ENCODE measurements at places on chromosomes 16 and 17. TPM values are rescaled to one million over a fixed set of nuclear protein-coding genes. Genes with fewer than 3 reads are reported as not detected.

- DNase-seq, result peak; percentile 1
Observed at GRCh38 chr16:24075931-24076716, 180.0 kb upstream of the CACNG3 start.

DNA sequence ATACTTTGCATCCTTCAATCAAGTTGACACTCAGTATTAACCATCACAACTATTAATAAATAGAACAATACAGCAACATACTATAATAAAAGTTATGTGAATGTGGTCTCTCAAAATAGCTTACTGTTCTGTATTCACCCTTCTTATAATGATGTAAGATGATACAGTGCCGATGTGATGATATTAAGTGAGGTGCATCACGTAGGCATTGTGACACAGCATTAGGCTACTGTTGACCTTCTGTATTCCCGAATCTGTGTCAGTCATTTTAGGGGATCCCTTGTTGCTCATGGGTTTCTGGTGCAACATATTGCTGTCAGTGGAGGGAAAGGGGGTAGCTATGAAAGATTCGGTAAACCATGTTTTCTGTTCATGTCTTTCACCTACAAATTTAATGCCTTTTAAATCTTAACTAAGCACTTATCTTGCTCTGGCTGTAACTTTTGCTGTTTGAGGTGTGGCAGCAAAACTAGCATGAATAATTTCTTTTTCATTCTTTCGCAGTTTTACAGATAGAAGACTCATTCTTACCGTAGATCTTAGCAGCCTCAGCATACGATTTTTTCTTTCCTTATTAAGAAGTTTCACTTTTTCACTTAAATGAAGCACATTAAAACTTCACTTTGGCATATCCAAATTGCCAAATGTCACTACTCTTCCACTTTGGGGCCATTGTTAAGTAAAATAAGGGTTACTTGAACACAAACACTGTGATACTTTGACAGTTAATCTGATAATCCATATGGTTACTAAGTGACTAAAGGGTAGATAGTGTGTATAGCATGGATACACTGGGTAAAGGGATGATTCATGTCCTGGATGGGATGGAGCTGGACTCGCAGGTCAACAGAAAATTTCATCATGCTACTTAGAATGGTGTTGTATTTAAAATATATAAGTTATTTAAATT, 29.6 kb downstream of the NFAT5 start:
- DNase-seq, result peak; percentile 40

CPNE7 gene
- 49.2 TPM for total RNA-seq

DNA sequence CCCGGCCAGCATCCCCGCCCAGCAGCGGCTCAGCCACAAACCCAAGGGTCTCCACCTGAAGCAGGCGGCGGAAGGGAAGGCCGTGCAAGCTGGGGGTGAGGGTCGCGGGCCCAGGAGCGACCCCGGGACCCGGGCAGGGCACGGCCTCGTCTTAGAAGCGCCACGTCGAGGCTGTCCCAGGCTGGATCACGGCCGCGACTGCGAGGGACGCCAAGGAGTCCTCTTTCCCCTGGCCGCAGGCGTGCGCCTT, 538 bp upstream of the CCNF start:
- DNase-seq, result no peak

- DNase-seq, result peak; percentile 65
Observed at GRCh38 chr17:17063546-17064122, 21.4 kb downstream of the MPRIP start.

DNA sequence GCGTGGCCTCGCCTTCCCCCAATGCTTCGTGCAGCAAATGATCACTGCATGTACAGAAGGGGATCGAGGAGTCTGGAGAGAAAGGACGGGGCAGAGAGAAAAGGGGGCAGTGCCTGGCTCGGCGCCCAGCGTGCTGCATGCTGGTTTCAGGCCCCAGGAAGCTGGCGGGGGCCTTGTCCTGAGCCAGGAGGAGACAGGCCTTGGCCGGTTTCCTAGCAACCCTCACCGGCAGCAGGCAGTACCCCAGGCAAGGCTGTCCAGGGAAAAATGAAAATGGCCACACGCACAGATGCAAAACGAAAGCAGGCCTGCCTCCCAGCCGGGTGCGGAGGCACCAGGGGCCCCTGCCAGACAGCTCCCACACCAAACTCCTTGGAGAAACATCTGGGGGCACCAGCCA, 126.3 kb downstream of the ZFHX3 start:
- DNase-seq, result no peak

DNA sequence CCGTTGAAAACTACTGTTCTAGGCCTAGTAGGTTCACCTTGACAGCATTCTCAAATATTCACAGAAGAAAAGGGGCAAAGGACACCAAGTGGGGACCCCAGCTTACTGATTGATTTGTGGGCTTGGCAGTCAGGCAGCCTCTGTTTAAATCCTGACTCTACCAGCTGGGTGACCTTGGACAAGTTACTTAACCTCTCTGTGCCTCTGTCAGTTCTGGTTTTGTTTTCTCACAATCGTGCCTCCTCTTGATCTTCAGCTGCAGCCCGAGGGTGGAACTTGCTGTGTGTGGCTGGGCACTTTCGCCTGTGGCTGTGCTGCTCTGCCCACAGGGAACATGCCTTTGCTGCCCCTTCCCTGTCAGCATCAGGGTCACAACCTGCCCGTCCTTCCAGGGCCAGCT, 17.8 kb downstream of the RAP1GAP2 start:
- DNase-seq, result no peak

CLDN7 gene
- total RNA-seq, result 180 TPM

DNA sequence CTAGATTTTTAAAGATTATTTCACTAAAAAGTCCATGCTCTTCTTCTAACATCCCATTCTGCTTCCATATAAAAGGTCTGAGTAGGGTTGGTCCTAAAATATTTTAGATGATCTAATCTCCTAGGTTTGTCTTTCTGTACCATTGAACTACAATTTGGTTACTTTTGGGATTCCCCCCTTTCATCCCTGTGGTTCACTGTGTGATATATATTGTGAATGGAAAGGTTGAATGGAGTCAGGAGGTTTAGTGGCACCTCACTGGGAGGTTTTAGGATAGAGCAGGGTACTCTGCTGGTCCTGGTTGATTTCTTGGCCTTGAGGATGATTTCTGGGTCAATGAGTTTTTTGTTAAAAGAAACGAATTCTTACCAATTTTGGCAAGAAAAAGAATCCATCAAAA, 29.5 kb downstream of the MAP2K6 start:
- no peak for DNase-seq

DNA sequence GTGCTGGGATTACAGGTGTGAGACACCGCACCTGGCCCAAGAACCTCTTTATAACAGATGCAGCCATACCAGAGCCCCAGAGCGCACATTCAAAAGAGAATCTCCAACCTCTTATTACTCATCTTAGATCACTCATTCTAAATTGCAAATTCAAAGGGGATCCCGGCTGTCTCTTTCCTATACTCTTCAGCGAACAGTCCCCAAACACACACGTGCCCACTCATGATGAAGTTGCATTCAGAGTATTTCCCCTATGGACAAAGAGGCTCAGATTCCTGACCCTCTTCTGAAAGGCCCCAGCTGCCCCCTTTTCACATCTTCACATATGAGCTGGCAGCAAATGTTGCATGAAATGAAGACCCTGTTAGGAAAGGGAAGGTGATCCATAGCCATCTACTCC, 22.5 kb upstream of the ABR start:
- DNase-seq, result no peak

SLC13A2 gene
- total RNA-seq, result not detected

GRCh38 chr16:89739383-89739782, 18.0 kb downstream of the ZNF276 start:
- no peak for DNase-seq

DNA sequence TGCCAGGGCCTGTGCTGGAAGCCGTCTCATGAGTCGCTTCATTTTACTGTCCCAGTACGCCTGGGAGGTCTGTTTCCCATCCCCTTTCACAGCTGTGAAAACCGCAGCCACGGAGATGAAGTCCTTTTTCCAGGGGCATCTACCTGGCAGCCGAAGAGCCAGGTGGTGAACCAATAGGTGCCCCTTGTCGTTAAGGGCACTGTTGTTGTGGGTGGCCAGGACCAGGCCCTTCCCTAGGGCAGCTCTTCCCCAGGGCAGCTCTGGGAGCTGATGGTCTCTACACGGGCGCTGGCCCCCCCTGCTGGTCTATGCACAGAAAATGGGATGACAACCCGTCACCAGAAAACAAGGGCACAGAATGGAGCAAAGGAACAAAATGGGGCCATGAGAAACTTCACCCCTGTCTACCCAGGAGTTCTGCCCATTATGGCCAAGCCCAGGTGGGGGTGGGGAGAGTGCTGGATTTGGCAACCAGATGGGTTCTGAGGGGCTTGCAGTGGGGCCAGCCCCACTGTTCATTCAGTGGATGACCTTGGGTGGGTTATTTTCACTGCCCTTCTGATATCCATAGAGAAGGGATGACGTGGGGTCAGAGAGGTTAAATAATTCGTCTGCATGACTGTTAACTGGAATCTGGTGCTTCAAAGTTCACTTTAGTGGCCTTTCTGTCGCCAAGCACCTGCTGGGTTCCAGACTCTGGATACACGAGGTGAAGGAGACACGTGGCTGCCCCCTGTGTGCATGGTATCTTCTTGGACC, 11.5 kb downstream of the RMI2 start:
- DNase-seq, result no peak

GRCh38 chr17:28972437-28972836, 21.1 kb upstream of the PHF12 start:
- no peak for DNase-seq

TLCD1 gene
- total RNA-seq, result 7.1 TPM

DNA sequence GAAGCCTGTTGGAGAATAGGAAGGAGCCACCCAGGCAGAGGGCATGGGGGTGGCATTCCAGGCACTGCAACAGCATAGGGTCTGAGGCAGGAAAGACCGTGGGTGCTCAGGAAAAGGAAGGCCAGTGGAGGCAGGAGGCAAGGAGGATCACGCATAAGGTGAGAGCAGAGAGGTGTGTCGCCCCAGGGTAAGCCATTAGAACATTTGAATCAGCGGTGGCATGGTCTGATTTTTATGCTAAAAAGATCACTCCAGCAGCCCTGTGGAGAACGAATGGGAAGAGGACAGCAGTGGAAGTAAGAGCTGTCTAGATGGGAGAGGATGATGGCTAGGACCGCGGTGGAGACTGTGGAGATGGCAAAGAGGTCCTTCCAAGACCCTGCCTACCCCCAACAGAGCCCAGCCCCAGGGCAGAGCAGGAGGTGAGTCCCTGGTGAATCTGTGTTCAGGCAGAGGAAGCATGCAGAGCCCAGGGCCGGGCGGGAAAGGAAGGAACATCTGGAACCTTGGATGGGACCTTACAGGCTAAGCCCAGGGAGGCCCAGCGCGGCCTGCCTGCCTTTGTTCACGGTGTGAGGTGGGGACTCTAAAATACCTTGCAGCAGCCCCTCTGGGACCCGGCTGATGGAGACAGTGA, 7.8 kb downstream of the LPO start:
- DNase-seq, result no peak

SMIM22 gene
- not detected for total RNA-seq

PRSS33 gene
- total RNA-seq, result not detected

COQ9 gene
- total RNA-seq, result 67.0 TPM

NPIPB8 gene
- total RNA-seq, result 1.1 TPM

DNA sequence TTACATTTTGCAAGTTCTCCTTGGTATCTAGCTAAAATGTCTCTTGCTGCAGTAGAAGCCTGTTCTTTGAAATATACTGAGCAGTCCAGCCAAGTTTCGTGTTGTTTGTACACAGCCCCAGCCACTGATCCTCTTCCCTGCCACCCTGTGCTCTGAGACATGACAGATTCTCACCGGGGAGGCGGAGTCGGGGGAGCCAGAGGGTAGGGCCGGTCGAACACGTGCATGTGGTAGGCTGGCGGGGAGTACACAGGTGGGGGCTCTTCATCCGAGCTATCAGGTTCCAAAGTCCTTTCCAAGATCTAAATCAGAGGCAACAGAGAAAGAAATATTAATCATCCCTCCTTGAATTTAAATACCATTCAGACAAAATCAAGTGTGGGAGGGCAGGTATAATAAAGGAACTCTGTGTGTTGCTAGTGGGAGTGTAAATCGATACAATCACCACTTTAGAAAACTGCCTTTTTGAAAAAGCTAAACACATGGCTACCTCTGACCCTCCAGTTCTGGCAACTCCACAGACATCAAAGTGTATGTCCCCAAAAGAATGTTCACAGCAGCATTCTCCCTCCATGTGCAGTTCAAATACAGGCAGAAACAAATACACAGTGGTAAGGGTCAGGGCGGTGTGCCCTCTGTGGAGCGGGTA, 29.7 kb upstream of the MRPS23 start:
- DNase-seq, result peak; percentile 86

- DNase-seq, result no peak
Observed at GRCh38 chr17:73538445-73538844, 105.8 kb downstream of the SDK2 start.

CD79B gene
- total RNA-seq, result not detected

TBX21 gene
- not detected for total RNA-seq

- no peak for DNase-seq
Observed at GRCh38 chr17:79845601-79845949, 6.3 kb upstream of the CBX4 start.

DNA sequence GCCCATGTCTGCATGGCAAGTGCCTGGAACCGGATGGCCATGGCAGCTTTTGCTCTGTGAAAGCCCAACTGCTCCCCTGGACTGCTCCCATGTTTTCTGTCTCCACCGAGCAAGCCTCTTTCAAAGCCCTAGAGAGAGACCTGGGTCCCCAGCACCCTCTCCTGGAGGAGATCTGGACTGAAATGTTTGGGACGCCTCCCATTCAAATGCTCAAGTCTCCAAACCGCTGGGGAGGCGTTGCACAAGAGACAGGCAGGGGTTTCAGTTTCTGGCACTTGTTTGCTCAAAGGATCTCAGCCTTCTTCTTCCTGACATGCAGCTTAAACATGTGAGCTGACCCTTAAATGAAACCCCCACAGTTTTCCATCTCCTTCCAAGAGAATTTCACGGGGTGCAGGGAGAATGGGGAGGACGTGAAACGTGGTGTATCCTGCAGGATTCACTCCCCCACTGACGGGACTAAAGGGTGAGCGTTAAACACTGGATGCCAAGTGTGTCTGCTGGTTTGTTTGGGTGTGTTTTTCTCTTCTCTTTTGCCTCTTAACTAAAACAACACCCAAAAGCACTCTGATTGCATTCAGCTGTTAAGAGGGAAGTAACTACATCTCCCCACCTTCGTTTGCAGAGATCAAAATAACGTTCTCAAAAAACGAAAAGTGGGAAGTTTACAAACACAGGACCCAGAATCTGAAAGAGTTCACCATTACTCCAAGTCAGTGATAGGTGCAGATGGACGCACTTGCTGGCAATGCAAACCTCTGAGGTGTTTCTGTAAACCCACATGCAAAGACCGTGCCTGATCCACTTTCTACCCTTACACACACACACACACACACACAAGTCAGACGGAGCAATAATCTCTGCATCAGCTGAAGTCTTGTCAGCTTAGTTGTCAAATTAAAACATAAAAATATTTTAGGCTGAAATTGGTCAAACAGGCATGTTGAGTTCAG, 256.9 kb downstream of the C16orf95 start:
- DNase-seq, result no peak

GRCh38 chr17:46045639-46046038, 46.6 kb downstream of the STH start:
- peak; percentile 51 for DNase-seq

ATP2C2 gene
- total RNA-seq, result 26.0 TPM
